Caki2 (cell line): ENCODE measurements at places on chromosomes 12 and 14. TPM values are rescaled to one million over a fixed set of nuclear protein-coding genes. Genes with fewer than 3 reads are reported as not detected.

Gene FAM177A1
- 35.7 and 42.3 TPM in 2 replicates for total RNA-seq

Gene SIX4
- 3.5 and 4.8 TPM in 2 replicates for total RNA-seq

Gene EGLN3
- total RNA-seq = 79.5 and 82.0 TPM in 2 replicates

Gene DTX1
- not detected in 2 replicates for total RNA-seq

Gene PNMA1
- total RNA-seq = 41.4 and 45.4 TPM in 2 replicates

Gene CFL2
- total RNA-seq = 68.3 and 92.6 TPM in 2 replicates
